ENCODE measurements at places on chromosomes 1 and 21.
A peak's percentile ranks its signal among the peaks of the same experiment; 100 is the strongest.

- no peak for DNase-seq
Observed at GRCh38 chr1:183956559-183957188, 80.9 kb downstream of the COLGALT2 start.

GRCh38 chr1:171438441-171438840, 46.9 kb upstream of the PRRC2C start:
- no peak for DNase-seq

DNA sequence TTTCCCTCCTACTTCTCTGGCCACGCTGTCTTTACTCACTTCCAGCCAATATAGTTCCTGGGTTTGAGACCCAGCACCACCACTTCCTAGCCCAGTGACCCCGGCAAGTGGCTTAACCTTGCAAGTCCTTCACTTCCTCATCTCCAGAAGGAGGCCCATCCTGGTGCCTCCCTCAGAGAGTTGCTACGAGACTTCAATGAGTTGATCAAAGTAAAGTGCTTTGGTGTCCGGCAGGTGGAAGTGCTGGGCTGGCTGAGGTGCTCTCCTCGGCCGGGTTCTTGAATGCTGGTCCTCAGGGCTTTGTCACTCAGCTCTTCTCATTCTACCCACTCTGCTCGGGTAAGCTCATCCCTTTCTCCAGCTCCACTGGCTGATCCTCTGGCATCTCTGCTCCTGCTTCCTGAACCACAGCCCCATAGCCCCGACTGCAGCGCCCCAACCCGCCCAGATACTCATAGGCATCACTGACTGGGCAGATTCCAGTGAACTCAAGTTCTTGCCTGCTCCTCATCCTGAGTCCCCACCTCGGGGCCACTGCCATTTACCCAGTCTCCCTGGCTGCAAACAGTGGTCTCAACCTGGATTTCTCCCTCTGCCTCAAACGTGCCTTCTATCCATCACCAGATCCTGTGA, 75.8 kb upstream of the WNT4 start:
- no peak for DNase-seq

GRCh38 chr1:89877756-89878155, 56.9 kb downstream of the LRRC8D start:
- no peak for DNase-seq

DNA sequence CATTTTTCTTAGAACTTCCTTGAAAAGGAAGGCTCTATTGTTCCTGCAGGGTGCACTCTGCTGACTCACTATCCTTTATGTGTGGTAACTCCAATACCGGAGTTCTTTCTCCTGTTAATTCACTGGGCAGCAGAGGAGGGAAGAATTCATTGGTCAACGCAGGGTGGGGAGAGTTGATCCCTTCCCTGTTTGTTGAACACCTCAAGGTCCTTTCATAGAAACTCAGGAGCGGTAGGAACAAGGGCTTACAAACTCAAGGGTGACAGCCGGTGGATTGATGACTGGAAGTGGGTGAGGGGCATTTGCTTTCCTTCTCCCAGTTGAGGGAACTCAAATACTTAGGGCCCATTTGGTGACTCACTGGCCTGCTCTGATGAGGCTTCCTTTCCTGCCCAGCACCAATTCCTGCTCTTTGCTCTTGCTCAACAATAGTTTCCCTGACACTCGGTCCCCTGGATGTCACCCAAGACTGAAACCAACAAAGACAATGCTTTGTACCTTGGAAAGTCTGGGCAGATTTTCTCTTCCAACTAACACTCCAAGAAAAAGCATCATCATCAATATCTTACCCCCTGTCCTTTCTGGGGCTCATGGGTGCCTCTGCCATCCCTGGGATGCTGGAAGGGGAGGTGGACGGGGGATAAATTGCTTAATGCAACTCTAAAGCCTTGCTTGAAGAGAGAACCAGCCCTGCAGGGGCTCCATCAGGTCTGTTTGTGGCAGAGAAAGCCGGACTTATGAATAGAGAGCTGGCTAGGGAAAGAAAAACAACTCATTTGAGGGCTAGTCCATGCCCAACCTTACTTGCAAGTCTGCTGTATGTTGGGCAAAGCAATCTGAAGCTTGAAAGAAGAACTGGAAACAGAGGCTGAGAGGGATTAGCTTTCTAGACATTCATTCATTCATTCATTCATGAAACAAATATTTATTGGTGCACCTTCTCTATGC, 9.3 kb downstream of the SLC26A9 start:
- DNase-seq = no peak

DNA sequence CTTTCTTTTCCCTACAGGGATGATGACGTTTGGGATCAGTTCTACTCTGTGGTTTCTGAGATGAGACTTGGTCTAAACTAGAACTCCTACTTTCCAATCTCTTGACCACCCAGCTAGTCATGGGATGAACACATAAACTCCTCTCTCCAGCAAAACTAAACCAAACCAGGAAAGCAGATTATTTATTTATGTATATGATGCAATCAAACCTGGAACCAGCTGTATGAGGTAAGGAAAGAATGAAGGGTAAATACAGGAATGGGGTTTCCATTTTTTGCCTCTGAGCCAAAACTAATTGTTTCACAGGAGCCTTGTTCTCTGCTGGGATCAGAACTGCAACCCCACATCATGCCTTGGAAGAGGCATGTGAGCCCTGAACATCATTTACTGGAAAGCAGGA, 3.3 kb upstream of the AGT start:
- no peak for DNase-seq

GRCh38 chr1:240100371-240100934, 8.8 kb downstream of the FMN2 start:
- DNase-seq = no peak

DNA sequence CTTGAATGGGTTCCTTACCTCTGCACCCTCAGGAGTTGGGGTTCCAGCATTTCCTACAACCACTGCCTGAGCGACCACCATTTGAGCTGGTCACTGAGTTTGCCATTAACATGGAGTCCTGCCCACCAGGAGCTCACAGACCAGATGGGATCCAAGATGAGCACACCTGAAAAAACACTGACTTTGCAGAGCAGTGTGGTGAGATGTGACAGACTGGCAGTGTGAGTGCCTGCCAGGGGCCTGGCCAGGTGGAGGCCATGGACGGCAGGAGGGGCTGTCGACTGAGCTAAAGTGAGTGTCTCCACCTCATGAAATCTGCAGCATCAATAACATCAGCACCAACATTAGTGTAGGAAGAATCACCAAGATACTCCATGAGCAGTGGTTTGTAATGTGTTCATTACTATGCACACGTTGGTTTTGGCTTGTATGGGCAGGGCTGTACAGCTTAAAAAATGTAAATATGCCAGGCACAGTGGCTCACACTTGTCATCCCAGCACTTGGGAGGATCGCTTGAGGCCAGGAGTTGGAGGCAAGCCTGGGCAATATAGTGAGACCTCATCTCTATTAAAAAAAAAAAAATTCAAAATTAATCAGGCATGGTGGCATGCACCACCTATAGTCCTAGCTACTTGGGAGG, 12.2 kb upstream of the MIXL1 start:
- no peak for DNase-seq

- DNase-seq = no peak
Observed at GRCh38 chr1:171061425-171062143, 29.1 kb upstream of the FMO3 start.

DNA sequence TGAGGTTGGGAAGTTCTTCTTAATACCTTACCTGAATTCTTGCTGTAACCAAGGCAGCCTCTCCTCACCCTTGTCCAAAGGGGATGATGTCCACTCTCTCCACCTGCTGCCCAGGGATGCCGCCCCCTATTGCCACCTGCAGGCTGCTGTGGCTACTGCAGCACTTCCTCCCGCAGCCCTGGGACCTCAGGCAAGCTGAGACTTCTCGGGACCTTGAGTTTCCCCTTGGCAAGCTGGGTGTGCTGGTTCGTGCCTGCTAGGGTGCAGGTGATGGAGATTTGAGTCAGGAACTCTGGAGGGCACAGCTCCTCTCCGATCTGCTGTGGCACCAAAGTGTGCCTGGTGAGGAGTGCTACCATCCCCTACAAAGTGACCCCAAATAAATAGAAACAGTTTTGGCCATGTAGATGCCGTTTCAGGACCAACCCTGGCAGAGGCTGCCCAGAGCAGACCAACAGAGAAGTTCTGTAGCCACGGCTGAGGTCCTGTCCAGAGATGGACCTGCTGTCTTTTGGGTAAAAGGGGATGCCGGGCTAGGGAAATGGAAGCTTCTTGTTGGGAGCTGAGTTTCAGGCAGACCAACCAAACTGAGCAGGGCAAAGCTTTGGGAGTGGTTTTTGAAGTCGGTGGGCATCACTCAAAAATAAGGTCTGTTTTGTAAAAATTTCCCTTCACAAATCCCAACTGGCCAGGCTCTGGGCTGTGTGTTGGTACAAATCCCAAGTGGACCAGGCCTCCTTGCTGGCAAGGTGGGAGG, 31.7 kb downstream of the RUNX3 start:
- DNase-seq = no peak

DNA sequence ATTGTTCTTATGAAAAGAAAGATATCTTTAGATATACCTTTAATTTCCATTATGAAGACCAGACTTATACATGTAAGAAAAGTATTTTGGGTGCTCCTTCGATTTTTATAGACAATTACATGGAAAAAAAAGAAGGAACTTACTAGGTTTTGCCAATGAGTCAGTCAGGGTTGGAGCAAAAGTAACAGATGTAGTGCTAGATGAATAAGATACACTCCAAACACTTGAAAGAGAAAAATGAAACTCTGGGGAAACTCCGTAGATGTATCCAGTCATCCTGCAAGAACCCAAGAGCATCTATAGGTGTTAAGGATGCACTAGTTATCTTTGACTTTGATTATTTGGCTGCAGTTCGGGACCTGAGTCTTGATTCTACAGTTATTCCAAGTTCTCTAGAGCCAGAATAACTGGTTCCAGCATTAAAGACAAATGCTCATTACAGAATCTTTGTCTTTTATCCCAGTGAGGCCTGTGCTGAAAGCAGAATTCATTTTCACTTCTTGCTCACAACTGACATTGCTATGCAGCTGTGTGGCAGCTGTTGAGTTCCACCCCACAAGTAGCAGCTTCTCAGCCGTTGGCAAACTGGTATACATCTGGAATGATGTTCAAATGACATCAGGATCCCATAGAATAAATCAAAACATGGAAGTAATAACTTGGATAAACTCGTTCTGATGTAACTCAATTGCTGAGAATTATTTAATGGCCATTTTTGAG, 326.1 kb downstream of the ASTN1 start:
- DNase-seq = no peak

- DNase-seq = no peak
Observed at GRCh38 chr1:115098979-115099692, 9.8 kb upstream of the TSPAN2 start.

DNA sequence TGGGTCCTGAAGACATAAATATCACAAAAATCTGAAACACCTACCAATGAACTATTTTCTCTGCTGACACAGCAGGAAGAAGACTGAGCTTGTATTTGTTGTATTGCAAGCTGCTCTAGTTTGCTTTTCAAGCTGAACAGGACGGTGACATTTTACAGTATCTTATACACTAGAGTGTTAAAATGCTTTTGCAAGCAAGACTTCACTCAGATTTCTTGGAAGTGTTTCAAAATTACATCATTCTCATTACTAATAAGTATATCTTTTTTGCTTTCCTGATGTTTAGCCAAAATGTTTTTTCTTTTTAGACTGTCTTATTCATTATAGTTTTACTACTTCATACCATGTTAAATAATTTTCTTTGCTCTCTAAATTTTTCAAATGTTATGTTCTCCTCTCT, 427.1 kb upstream of the CXADR start:
- no peak for DNase-seq

DNA sequence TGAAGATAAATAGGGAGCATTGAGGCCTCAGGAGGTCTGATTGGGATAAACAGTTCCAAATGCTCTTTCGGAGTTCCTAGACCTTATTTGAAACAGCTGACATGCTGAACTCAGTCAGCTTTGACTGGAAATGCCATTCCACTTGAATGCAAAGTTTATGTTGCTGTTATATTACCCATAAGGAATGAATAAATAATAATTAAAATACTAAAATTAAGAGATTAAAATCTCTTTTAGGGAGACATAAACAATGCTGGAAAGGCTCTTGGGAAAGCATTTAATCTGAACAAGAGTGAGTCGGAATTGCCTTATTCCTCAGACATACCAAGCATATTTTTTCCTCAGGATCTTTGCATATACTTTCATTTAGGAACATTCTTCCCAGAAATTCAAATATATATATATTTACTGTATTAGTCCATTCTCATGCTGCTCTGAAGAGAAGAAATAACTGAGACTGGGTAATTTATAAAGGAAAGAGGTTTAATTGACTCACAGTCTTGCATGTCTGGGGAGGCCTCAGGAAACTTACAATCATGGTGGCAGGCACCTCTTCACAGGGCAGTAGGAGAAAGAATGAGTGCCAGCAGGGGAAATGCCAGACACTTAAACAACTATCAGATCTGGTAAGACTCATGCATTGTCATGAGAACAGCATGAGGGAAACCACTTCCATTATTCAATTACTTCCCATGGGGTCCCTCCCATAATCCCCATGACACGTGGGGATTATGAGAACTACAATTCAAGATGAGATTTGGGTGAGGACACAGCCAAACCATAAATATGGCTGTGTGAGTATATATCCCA, 318.2 kb upstream of the PLXNA2 start:
- no peak for DNase-seq

GRCh38 chr1:31745096-31745945, 18.8 kb downstream of the ADGRB2 start:
- DNase-seq = no peak

GRCh38 chr1:2242814-2243725, 15.0 kb downstream of the SKI start:
- DNase-seq = peak; percentile 50

DNA sequence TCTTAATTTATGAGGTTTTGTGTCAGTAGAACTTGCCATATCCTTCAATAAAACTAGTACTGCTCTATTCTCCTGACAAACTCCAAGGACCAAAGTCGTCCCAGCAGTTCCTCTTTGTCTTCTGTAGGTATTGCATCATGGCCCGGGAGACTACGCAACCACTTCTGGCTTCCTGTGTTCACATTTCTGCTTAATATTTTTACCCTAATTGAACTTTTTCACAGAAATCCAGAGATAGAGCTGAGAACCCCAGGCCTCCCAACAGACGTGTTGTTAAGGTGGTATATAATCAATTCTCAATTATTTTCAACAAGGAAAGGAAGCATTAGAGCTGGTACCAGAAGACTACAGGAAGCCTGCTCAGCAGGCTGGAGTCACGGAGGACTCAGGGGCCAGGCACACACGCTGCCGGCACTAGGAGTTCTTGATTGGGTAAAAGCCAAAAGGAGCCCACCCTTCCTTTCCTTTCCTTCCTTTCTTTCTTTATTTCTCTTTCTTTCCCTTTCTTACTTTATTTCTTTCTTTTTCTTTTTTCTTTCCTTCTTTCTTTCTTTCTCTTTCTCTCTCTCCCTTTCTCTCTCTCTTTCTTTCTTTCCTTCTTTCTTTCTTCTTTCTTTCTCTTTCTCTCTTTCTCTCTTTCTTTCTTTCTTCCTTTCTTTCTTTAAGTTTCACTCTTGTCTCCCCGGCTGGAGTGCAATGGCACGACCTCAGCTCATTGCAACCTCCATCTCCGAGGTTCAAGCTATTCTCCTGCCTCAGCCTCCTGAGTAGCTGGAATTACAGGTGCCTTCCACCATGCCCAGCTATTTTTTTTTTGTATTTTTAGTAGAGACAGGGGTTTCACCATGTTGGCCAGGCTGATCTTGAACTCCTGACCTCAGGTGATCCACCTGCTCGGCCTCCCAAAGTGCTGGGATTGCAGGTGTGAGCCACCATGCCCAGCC, 173.7 kb downstream of the ZBTB18 start:
- DNase-seq = no peak

Measured in NCI-H187 (cell line).